Memory B cell (primary cell): ENCODE measurements at places on chromosomes 11 and 22.

GRCh38 chr11:95776859-95777258 is 12.7 kb downstream of the FAM76B start:
- H3K4me3 ChIP-seq = no peak overlapping the region
- DNase-seq = no peak
- peaks cover 9% of the 10 kb centered on the region for H3K4me1 ChIP-seq
- H3K27ac ChIP-seq = no peak overlapping the region
- no peaks in the 10 kb centered on the region for H3K27me3 ChIP-seq

DNA sequence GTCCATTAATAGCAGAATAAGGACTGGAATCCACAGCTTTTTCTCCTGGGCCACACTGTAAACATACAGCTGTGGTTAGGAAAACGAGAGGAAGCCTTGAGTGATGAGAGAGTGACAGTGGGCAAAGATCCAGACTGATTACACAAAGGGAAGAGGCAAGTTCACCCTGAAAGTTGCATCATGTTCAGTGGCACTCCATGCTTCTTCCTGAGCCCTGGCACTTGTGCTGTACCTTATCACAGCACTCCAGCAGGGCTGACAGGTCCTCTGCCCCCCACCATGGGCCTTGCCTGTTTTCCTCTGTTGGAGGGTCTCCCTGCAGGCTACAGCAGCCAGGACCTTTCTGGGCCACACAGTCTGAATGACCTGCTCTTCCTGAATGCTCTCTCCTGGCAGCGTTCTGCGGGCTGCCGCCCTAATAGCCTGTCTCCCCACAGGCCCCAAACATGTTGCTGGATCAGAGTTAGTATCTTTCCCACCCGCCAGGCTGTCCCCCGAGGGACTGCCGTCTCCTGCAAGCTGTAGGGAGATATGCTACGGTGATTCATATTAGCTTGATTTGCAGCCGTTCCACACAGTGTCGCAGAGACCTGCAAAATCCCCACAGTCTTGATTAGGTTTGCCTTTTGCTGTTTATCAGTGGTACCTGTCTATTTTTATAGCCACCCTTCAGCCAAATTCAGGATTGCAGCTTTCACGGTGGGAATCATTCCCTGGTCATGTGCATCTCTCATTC is 60.2 kb downstream of the NTM start:
- DNase-seq = no peak
- H3K36me3 ChIP-seq = no peaks in the 10 kb centered on the region
- no peak overlapping the region for H3K27ac ChIP-seq
- H3K4me3 ChIP-seq = no peak overlapping the region
- H3K27me3 ChIP-seq = peaks cover 2% of the 10 kb centered on the region

- peak overlapping the region; percentile 73 for H3K4me3 ChIP-seq
- peaks cover 21% of the 10 kb centered on the region for H3K4me1 ChIP-seq
- no peak for DNase-seq
- peak overlapping the region; percentile 93 for H3K27ac ChIP-seq
- H3K27me3 ChIP-seq = no peaks in the 10 kb centered on the region
Measured at GRCh38 chr11:102560555-102561011, 30.0 kb upstream of the MMP7 start.

GRCh38 chr22:36362075-36362474 is 25.7 kb downstream of the MYH9 start:
- peaks cover 78% of the 10 kb centered on the region for H3K4me1 ChIP-seq
- H3K27me3 ChIP-seq = no peaks in the 10 kb centered on the region
- H3K36me3 ChIP-seq = peaks cover 22% of the 10 kb centered on the region
- DNase-seq = no peak
- peak overlapping the region; percentile 94 for H3K27ac ChIP-seq
- no peak overlapping the region for H3K4me3 ChIP-seq

DNA sequence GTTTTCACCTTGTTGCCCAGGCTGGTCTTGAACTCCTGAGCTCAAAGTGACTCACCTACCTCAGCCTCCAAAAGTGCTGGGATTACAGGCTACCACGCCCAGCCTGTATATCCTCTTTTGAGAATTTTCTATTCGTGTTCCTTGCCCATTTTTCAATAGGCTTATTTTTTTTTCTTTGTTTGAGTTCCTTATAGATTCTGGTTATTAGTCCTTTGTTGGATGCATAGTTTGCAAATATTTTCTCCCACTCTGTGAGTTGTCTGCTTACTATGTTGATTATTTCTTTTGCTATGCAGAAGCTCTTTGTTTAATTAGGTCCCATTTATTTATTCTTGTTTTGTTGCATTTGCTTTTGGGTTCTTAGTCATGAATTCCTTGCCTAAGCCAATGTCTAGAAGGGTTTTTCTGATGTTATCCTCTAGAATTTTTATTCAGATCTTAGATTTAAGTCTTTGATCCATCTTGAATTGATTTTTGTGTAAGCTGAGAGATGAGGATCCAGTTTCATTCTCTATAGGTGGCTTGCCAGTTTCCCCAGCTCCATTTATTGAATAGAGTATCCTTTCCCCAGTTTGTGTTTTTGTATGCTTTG is 17.7 kb upstream of the ZBED5 start:
- H3K4me1 ChIP-seq = peaks cover 21% of the 10 kb centered on the region
- H3K27me3 ChIP-seq = no peaks in the 10 kb centered on the region
- peaks cover 32% of the 10 kb centered on the region for H3K36me3 ChIP-seq
- DNase-seq = no peak
- H3K4me3 ChIP-seq = no peak overlapping the region

DNA sequence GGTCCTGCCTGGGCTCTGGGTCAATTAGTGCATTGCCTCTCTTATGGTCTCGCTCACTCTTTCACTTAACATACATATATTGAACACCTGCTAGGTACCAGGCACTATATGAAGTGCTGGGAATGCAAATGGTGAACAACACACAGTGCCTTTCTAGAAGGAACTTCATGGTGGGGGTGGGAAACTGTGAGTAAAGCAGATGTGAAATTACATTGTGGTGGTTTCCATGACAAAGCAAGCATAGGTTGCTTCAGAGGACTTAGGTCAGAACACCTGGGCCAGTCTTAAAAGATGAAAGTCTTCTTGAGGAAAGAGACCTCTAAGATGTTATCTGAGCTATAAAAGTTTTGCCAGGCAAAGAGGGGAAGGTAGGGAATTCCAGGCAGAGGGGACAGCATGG is 231.3 kb downstream of the BUD13 start:
- H3K27ac ChIP-seq = no peak overlapping the region
- no peak overlapping the region for H3K4me3 ChIP-seq
- no peaks in the 10 kb centered on the region for H3K4me1 ChIP-seq

- no peaks in the 10 kb centered on the region for H3K36me3 ChIP-seq
Measured at GRCh38 chr11:119384332-119384731, 2.8 kb upstream of the USP2 start.

DNA sequence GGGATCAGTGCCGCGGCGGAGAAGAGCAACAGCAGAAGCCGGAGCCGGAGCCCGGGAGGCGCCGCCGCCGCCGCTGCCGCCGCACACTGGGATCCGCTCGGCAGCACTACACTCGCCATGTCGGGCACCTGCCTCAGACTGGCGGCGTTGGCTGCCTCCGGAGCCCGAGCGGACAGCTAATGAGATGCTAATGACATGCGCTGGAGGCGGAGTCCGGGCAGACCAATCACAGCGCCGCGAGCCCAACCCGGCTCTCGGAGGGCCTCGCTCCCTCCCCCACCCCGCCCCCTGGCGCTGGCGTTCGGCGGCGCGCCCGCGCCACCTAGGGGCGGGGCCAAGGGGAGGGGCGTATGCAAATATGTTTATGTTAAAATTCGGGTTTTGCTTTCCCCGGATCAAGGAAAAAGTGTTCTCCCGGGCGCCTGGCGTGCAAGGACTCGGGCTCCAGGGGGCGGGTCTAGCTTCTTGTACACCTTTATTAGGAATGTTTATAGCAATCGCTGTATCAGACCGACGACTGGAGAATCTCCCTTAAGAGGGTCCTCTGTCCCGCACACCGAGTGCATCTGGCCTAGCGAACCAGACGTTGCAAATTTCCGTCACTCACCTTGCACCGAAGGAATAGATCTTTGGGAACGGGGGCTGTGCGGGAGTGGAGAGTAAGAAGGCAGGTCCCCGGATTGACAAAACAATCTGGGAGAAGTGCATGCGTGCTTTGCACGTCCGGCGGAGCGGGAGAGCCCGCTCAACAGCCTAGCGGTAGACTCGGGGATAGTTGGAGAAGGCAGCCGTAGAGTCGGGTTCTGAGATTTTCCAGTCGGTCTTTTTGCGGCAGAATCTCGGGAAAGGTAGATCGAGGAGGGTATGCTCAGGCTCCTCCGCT is at the start of gene CADM1:
TSS of gene CADM1 (minus strand) at position 140 of the 883 bp plus-strand sequence.
- H3K4me3 ChIP-seq = peak within 1 kb of the TSS; percentile 72
- DNase-seq = peak; percentile 51
- H3K36me3 ChIP-seq = no peaks in the 10 kb centered on the region
- peaks cover 8% of the 10 kb centered on the region for H3K27me3 ChIP-seq
- H3K4me1 ChIP-seq = peaks cover 3% of the 10 kb centered on the region

- H3K27me3 ChIP-seq = peaks cover 4% of the 10 kb centered on the region
- no peak overlapping the region for H3K4me3 ChIP-seq
- H3K27ac ChIP-seq = no peak overlapping the region
- no peak for DNase-seq
Measured at GRCh38 chr11:69797737-69798528, 21.3 kb downstream of the FGF3 start.

- no peak overlapping the region for H3K4me3 ChIP-seq
- H3K36me3 ChIP-seq = no peaks in the 10 kb centered on the region
- peaks cover 2% of the 10 kb centered on the region for H3K27me3 ChIP-seq
- DNase-seq = no peak
- H3K27ac ChIP-seq = no peak overlapping the region
Measured at GRCh38 chr11:124551189-124551588, 7.7 kb upstream of the OR8B12 start.

GRCh38 chr22:19514831-19515565 is 9.2 kb downstream of the CLDN5 start:
- DNase-seq = no peak
- H3K27me3 ChIP-seq = no peaks in the 10 kb centered on the region
- H3K27ac ChIP-seq = no peak overlapping the region

- no peaks in the 10 kb centered on the region for H3K36me3 ChIP-seq
- H3K4me3 ChIP-seq = no peak overlapping the region
- H3K27ac ChIP-seq = no peak overlapping the region
- H3K4me1 ChIP-seq = no peaks in the 10 kb centered on the region
Measured at GRCh38 chr11:125935618-125936199, 10.1 kb upstream of the VSIG10L2 start.

DNA sequence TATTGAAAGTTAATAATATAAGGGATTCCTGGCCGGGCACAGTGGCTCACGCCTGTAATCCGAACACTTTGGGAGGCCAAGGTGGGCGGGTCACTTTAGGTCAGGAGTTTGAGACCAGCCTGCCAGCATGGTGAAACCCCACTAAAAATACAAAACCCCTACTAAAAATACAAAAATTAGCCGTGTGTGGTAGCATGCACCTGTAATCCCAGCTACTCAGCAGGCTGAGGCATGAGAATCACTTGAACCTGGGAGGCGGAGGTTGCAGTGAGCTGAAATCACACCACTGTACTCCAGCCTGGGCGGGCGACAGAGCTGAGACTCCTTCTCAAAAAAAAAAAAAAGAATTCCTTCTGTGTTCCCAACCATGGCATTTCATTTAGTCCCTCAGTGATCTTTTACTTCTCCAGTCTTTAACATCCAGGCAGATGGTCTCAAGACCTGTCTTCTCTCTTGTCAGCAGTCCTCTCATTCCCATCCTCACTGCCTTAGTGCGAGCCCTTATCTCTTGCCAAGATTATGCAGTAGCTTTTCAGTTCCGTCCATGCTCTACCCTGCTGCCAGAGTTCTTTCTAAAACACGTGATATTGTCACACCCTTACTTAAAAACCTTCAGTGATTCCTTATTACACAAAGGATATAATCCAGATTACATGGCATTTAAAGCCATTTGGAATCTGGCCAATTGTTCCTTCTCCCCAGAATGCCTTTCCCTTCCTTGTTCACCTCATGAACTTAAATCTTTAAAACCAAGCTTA is 17.9 kb downstream of the RTN3 start:
- no peak overlapping the region for H3K27ac ChIP-seq
- H3K4me1 ChIP-seq = peaks cover 11% of the 10 kb centered on the region
- peaks cover 5% of the 10 kb centered on the region for H3K36me3 ChIP-seq
- H3K4me3 ChIP-seq = no peak overlapping the region
- no peak for DNase-seq

DNA sequence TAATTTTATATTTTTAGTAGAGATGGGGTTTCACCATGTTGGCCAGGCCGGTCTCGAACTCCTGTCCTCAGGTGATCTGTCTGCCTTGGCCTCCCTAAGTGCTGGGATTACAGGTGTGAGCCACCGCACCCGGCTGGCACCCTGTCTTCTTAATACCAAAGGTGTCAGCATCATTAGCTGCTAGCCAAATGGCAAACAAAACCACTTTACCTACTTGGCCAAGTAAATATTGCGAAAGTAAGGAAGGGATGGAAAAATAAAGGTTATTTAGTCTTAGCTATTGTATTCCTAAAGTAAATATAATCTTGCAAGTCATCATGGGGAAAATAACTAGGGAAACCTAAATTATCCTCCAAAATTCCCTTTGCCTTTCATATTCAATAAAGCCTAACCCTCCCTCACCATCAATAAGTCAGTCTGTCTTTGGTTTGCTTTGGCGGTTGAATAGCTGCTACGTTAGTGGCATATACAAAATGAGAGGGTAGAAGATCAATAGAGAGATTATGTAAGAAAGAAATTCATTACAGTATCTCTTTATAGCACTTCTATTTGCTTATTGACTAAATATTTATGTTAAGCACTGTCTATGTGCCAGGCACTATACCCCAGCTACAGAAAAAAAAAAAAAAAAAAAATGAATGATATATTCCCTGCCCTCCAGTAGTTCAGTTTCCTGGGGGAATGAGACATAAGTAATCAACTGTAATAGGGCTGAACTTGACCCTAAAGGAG is 40.2 kb upstream of the CFAP300 start:
- DNase-seq = no peak
- H3K36me3 ChIP-seq = no peaks in the 10 kb centered on the region
- no peak overlapping the region for H3K4me3 ChIP-seq
- no peak overlapping the region for H3K27ac ChIP-seq
- H3K27me3 ChIP-seq = peaks cover 4% of the 10 kb centered on the region

DNA sequence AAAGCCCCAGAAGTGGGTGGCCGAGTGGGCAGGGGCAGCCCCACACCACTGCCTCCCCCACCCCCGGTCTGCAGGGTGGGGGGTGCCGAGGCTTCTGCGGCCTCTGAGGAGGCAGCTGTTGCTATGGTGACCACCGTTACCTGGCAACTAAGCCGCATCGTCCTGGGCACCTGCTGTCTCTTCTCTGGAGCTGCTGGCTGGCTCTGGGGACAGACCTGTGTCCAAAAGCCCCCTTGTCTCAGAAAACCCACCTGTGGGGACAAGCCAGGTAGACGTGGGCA is 79.9 kb upstream of the PRR5 start:
- H3K4me3 ChIP-seq = no peak overlapping the region
- no peak overlapping the region for H3K27ac ChIP-seq
- no peaks in the 10 kb centered on the region for H3K36me3 ChIP-seq
- H3K27me3 ChIP-seq = peaks cover 12% of the 10 kb centered on the region

GRCh38 chr11:11987503-11988022 is 20.9 kb downstream of the DKK3 start:
- H3K27me3 ChIP-seq = peaks cover 8% of the 10 kb centered on the region
- H3K27ac ChIP-seq = no peak overlapping the region
- no peaks in the 10 kb centered on the region for H3K36me3 ChIP-seq
- no peak overlapping the region for H3K4me3 ChIP-seq
- no peak for DNase-seq
- H3K4me1 ChIP-seq = no peaks in the 10 kb centered on the region
